ENCODE measurements at places on chromosomes 4 and X.

GRCh38 chr4:98919996-98920395 lies 8.9 kb downstream of the EIF4E start:
- DNase-seq, result no peak

DNA sequence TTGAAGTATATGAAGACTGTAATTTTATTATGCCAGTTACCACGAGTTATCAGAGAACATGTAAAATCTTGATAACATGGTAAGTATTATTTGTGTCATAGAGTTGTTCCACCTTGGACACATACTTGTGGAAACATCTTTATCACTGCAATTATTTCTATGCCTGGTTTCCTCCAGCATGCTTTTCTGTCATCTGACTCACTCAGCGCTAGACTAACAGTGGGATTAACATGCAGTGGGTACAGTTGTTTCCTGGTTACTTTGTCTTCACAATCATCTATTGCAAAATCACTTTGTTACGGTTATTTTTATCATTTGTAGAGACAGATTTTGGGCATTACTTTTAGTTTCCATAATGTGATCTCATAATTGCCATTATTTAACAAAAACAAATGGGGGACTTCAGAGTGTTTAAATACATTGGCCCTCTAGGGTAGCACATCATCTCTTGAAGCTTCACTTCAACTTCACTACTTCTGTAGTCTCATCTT lies at the start of gene STATH:
Gene STATH (plus strand): TSS at position 441 of the 491 bp plus-strand sequence. CDS start 2,472 bp downstream, outside the sequence.
- DNase-seq, result no peak

GRCh38 chr4:7854697-7855370 lies 84.8 kb downstream of the AFAP1 start:
- peak; percentile 45 for DNase-seq

GRCh38 chrX:26032111-26032912 lies 105.8 kb upstream of the MAGEB18 start:
- no peak for DNase-seq

DNA sequence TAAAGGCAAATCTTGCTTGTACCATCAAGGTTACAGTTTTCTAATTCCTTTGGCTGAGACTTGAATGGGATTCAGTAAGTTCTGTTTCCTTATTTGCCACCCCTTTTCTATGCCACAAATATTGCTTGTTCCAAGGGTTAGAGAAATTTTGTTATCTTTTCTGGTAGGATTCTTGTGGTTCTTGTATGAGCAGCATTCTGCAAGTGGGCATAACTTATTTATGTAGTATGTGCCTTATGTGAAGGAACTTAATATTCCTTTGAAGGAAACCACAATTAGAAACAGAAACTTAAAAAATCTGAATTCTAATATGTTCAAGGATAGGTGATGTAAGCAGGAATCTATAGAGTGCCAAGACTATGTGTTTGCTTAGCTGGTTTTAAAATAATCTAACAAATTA lies 53.1 kb upstream of the TSPAN5 start:
- no peak for DNase-seq

DNA sequence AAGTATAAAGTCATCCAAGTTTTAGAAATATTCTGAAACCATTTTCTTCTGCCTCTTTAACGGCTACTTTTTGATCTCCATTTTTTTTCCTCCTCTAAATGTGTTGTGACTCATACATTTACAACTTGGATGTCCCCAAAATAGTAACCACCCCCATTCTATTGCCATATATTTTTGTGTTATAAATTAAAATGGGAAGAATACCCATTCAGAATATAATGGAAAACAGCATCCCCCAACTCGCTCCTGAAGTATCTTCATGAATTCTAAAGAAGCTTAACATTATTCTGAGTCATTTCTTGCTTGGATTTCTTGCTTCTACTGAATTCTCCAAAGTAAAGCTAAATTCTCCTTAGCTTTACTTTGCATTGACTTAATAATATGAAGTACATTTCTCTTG lies 92.0 kb upstream of the PTPN13 start:
- DNase-seq, result no peak

DNA sequence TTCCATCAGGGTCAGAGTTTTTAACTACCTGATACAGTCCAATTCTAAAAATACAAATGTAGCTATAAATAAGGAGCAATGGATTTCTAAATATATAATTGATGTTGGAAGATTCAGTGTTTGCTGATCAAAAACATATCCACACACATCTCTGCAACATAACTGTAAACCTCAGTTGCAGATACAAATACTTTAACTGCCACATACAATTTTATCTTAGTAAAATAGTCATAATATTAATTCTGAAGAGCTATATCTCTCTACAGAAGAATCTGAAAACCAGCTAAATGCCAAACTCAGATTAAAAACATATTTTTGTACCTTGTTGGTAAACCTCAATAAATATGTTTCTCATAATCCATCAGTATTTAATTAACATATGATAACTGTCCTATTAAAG lies 674.3 kb upstream of the INTU start:
- no peak for DNase-seq

DNA sequence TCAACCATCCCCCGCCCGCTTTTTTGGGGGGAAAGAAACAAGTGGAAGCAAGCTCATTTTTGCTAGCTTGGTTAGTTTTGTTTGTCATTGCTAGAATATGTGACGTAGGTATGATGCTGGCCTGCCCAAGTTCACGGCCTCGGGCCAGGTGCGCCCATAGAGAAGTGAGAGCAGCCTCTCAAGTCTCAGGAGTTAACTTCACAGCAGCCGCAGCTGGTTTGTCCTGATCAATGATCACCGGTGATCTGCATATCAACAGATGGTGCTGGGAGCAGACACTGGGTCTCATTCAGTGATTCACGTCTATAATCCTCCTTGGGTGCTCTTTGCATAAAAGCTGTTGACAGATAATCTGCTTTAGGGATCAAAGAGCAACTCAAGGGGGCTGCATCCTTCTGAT lies 50.1 kb downstream of the ENPP6 start:
- DNase-seq, result no peak

DNA sequence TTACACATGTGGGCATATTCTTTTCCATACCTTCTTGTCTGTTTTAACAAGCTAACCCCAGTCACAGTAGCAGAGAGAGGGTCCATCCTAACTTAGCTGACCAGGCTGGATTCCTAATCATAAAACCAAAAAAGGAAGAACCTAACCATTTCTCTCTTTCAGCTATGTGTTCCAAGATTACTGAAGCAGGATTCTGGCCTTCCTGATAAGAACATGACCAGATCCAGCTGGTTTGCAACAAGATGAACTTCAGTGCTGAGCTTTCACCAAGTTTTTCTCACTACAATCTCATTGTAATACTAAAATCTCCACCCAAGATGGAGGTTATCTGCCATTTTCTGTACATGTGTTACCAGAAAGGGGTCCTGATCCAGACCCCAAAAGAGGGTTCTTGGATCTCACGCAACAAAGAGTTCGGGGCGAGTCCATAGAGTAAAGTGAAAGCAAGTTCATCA lies 20.4 kb upstream of the UBA6 start:
- no peak for DNase-seq

DNA sequence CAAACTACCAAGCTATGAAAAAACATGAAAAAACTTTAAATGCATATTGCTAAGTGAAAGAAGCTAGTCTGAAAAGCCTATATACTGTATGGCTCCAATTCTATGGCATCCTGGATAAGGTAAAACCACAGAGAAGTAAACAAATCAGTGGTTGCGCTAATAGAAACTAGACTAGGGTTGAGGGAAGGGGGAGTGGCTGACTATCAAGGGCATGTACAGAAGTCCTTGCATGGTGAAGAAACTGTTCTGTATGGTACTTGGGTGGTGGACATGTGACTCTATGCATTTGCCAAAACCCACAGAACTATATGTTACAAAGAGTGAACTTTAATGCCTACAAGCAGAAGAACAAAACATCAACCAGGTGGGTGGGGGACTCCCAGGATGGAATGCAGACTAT lies 96.8 kb downstream of the MTMR1 start:
- peak; percentile 43 for DNase-seq

- DNase-seq, result no peak
Observed at GRCh38 chrX:138648568-138648967, 62.9 kb downstream of the FGF13 start.

GRCh38 chr4:111074523-111075114 lies 451.7 kb upstream of the PITX2 start:
- no peak for DNase-seq

GRCh38 chr4:108890484-108890881 lies 127.6 kb upstream of the ETNPPL start:
- no peak for DNase-seq

DNA sequence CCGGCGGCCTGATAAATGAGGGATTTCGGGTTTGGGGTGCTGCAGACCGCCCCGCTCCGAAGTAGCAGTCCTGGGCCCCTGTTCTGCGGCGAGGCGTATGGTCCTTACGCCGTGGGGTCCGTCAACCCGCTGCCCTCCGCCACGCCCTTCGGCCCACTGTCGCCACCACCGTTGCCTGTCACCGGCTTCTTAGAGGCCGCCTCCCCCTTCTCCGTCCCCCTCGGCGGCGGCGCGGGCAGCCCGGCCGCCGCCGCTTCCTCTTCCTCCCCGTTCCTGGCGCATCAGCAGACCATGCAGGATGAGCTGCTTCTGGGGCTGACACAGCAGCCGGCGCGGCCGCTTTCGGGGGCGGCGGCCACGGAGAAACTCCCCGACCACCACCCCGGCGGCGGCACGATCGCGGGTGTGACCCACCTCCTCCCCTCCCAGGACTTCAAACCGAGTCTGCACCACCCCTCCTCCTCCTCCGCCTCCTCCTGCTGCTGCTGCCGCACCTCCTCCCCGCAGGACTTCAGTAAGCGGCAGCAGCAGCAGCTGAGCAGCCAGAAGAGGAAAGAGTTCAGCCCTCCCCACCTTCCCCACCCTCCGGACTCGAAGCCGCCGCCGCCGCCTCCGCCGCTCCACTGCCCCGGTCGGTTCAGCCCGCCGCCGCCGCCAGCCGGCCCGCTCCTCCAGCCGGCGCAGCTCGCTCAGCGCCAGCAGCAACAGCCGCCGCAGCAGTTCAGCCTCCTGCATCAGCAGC lies 549 bp downstream of the CPEB2 start:
- DNase-seq, result peak; percentile 58

GRCh38 chr4:139605516-139605915 lies 49.5 kb upstream of the SETD7 start:
- no peak for DNase-seq
